Astrocyte of the spinal cord (primary cell): ENCODE measurements at places on chromosomes 4 and X.
A peak's percentile ranks its signal among the peaks of the same experiment; 100 is the strongest.

GRCh38 chrX:20067709-20068561 lies 48.8 kb downstream of the MAP7D2 start:
- DNase-seq = peak; percentile 87

DNA sequence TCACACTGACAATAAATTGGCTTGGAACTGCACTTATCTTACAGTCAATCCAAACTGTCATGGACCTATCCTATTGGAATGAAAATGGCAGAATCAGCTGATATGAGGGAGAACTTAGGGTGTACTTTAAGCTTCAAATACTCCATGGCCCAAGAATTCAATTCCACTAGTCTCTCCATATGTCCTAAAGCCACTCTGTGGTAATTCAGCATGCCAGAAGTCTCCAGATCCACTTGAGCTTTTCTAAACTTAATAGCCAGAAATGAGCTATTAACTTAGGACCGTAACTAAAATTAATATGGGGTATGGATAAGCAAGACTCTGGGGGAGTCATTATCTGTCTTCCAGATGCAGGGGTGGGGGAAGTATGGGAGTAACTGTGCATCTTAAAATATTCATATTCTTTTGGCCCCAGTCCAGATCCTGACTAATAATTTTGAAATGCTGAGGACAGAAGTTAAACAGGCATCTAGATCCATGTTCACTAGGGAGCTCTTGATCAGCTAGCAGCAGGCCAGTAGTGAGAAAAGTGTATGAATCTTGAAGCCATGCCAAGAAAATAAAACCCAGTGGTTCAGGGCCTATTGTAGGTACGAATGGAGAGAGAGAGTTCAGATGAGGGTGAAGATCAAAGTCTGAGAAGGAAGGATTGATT lies 167.6 kb downstream of the DKK2 start:
- peak; percentile 71 for DNase-seq

DNA sequence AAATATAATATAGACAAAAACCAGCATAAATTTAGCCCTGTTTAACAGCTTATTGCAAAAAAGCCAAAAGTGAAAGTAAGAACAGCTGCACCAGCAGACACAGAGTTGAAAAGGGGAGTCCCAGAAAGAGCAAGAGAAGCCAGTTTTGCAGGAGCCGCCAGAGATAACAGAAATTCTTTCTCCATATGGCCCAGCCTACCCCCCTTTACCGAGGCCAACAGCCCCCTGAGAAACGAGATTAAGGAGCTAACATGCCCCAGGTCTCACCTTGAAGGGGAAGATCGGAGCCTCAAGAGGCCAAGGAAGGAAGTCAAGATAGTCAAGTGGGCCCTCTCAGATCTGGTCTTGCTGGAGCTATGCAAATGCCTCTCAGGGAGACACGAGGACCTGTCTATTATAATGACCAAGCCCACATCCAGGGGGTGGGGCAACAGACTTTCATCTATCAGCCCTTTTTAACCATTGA lies 4.8 kb downstream of the ACOX3 start:
- DNase-seq = no peak

DNA sequence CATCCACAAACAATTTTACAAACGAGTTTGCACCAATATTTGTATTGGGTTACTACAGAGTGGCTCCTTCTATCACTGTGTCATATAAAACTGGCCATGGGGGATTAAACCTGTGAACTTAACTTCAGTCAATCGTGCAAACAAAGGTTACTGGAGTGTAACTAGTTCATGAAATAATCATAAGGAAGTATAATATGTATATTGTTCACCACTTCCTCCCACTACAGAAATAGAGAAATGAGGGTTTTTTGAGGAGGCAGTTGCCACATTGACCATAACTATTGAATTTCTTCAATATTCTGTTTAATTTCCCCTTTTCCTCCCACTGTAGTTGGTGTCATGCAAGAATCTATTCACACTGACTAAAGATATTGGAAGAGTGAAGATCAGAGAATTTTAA lies at the start of gene GPR82:
Gene GPR82 (plus strand): TSS at position 356 of the 400 bp plus-strand sequence. CDS start 2,846 bp downstream, outside the sequence.
- no peak for DNase-seq
